Caco-2 (cell line): ENCODE measurements at places on chromosomes 11 and 22. TPM values are rescaled to one million over a fixed set of nuclear protein-coding genes. Genes with fewer than 3 reads are reported as not detected.

DNA sequence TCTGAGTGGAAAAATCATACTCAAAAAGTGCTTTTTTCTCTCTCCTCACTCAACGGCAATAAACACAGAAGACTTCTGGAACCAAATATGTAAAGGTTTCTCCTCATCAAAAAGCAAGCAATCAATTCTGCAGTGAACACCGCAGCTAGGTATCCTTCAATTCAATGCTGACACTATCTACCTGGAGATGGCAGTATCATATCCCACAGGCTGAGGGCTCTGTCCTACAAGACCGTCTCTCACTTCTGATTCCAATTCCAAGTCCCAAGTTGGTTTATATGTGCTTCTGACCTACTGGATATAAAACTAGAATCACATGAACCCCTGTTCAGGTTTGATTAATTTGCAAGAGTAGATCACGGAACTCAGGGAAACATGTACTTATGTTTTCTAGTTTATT lies 59.7 kb upstream of the LUZP2 start:
- DNase-seq = no peak

GRCh38 chr11:119624629-119625028 lies 104.4 kb downstream of the NECTIN1 start:
- DNase-seq = no peak

DNA sequence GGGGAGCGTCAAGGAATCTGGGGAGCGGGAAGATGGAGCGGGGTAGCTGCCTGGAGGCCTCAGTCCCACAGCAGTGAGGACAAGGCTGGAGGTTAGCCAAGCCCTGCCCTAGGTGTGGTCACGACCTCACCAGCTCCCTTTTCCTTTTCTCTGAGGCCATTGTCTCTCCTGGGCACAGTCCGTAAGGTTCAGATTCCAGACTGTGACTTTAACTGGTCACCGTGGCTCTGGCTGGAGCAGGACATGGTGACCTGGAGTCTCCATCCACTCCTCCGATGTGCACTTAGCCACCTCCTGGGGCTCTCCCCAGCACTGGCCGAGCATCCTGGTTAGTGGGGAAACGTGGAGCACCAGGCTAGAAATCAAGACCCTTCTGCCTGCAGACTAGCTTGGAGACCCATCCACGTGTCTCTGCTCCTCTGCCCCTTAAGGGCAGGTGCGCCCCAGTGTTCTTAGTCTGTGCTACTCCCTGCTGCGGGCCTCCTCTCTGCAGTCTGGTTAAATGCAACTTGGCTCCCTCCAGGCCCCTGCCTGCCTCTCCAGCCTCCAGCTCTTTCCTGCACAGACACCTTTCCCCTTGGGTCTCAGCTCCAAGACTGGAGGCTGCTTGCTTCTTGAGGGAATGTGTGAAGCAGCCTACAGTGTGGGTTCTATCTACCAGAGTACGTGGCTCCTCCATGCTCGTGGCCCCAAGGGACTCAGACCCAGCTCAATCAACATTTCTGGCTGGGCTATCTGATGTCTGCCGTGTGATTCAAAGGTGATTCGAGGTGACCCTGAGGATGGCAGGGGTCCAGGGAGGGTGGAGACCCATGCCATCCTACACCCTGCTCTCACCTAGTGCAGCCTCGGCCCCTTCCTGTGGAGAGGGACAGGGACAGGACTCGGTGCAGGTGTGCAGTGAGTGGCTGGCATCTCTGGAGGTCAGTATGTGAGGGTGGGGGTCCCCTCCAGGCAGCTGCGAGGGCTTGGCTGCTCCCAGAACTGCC lies 5.2 kb downstream of the SLC25A1 start:
- DNase-seq = no peak

DNA sequence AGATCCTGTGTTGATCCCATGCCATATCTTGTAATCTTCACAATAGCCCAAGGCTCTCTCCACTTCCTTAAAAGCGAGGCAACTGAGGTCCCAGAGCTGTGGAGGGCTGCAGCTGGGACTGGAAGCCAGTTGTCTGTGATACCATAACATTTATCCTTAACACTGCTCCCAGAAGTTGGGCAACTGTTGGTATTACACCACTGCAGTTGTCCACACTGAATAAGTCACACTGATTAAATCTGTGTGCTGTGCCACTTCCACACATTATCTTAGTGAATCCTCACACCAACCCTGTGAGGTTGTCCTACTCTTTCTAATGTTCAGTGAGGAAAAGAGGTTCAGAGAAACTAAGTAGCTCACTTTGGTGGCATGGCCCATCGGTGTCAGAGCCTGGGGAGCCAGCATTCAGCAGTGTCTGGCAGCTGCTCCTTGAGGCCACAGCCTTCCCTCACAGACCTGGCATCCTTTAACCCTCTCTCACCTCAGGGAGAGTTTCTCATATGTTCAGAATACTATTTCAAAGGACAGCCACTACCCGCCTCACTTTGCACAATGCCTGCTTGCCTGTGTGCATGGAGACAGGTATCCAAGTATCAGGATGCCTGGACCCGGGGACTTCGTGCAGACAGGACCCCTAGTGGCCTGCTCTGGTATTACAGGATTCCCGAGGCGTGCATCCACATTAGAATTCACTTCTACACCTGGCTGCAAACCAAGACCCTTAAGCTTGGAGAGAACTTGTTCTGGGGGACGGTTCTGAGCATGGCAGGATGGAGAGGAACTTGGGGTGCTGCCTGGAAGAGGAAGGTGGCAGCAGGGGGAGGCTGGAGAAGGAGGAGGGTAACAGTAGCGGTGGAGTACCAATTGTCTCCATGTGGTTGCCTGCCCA lies 221.9 kb upstream of the TBCEL start:
- DNase-seq = peak; percentile 85

DNA sequence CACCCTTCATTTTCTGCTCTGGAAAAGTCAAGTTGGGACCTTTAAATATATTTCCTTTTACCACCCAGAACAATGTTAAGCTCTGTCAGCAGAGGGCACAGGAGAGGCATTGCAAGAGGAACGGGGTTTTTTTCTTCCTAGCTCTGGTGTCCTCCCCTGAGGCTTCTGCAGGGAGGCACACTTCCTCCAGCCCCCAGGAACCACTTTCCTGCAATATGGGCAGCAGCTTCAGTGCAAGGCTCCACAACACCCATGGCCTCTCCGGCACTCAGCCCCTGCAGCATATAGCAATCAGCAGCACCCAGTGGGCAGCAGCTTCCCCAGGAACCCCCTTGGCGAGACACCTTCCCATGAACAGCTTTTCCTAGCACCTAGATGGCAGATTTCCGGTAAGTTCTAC lies 101.4 kb downstream of the SYT9 start:
- DNase-seq = peak; percentile 63

DNA sequence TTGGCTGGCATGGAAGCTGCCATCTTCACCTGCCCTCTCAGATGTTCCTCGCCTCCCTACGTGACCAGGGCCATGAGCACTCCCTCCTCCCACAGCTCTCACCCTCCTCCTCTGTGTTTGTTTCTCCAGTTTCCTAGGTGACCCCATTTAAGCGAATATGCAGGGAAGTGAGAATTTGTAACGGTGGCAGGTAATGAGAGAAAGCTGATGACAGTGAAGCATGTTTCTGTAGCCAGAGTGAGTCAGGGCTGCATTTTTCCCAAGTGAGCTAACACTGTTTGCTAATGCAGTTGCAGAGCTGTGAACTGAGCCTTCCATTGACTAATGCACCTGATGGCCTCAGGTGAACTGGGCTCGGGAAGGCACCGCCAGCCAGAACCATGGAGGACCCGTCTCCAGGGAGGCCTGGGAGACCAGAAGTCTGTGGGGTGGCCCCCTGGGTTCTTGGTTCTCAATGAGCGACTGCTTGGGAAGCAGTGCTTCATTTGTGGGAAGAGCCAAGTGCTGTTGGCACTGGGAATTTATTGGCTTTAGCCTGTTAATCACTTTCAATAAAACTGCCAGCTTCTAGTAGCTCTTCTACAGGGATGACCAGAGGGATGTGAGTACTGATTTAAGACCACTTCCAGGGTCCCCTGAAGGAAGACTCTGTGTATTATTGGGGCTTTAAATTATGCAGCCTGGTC lies 64.5 kb downstream of the BARX2 start:
- DNase-seq = peak; percentile 65

GRCh38 chr11:96741068-96741467 lies 351.3 kb downstream of the JRKL start:
- no peak for DNase-seq

DNA sequence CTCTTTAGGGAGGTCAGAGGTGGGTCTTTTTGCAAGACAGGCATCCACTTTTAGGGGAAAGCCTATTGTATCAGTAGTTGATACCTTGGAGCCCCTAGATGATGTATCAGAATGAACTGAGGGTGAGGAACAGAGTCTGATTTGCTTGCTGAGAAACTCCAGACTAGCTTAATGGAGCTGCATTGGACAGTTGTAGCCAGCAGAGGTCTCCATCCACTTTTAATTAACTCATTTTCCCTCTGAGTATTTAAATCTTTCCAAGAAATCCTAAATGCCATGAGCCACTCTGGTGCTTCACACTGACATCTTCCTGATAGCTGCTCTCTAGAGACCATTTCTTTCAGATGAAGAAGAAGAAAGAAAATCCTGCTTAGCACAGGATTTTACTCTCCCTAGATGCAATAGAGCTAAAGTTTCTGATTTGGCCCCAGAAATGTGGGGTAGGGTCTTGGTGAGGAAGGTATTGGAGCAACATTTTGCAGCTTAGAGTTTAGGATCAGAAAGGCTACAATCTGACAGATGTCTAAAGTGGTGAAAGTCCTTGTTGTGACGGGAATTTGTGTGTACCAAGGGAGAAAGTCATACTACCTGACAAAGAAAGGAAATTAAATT lies 38.0 kb downstream of the EXT2 start:
- no peak for DNase-seq

DNA sequence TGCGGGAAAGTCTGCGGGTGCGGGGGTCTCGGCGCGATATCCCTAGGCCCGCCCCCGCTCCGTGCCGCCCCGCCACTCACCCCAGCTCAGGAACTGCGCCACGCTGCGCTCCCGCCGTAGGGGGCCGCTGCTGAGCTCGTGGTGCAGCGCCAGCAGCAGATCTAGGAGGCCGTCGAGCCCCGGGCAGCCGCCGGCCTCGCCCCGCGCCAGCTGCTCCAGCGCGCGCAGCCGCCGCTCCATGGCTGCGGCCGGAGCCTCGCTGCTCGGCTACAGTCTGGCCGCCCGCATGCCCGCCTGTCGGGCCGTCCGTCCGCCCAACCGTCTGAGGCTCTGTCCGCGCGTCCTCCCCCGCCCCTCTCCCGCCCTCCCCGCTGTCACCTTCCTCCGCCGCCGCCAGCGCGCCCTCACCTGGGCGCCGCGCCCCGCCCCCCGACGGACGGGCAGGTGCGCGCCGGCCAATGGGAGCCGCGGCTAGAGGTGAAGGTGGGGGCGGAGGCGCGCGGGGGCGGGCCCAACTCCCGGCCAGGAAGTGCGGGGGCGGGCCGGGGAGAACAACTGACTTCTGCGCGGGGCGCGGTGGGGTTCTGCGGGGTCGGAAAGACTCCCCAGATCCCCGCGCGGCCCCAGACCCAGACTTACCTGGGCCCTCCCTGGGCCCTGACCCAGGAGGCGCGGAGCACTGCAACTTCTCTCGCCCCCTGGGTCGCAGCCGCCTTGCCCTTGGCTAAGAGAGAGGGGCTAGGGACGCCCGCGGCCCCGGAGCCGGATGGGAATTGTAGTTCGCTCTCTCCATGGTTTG lies at the start of gene CDC42BPG:
Gene CDC42BPG, minus strand, starts transcription at position 324 of the 799 bp plus-strand sequence. Its CDS starts 84 bp downstream, at position 240.
- peak; percentile 91 for DNase-seq

GRCh38 chr22:41459431-41459830 lies 9.1 kb downstream of the PHF5A start:
- no peak for DNase-seq

DNA sequence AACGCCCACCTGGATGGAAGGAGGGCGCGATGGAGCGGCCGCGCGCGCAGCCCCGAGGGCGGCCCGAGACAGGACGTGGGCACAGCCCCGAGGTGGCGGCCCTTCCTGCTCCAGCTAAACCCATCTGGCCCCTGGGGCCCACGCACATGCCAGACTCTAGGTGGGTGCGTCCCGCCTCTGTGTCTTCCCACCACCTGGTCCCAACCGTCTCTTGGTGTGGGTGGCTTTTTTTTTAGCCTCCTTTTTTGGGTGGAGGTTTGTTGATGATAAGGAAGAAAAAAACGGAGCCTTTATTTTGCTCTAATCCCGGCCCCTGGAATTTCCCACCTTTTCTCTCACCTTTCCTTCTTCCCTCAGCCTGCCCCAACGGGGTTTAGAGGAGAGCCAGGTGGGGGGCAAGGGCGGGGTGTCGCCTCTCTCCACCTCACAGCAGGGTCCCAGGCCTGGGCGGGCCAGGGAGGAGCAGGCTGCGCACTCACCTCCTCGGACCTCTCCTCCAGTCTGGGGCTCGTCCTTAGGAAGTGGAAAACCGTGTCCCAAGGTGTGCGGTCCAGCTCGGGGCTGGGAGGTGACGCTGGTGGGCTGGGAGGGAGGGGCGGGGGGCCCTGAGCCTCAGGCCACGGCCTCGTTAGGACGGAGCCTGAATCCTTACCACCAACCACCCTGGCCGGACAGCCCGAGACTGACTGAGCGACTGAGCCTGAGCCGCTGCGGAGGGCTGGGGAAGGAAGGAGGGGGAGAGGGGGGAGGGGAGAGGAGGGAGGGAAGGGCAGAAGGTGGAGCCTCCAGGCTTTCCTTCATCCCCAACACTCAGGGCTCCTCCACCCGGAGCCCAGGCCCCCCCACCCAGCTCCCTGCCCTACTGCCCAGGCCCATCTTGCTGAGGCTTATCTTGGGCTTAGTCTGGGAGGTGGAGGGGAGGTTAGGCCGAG lies at the start of gene SOX10:
Gene SOX10, minus strand, starts transcription at position 696 of the 932 bp plus-strand sequence. CDS start 771 bp downstream, outside the sequence.
- no peak for DNase-seq

DNA sequence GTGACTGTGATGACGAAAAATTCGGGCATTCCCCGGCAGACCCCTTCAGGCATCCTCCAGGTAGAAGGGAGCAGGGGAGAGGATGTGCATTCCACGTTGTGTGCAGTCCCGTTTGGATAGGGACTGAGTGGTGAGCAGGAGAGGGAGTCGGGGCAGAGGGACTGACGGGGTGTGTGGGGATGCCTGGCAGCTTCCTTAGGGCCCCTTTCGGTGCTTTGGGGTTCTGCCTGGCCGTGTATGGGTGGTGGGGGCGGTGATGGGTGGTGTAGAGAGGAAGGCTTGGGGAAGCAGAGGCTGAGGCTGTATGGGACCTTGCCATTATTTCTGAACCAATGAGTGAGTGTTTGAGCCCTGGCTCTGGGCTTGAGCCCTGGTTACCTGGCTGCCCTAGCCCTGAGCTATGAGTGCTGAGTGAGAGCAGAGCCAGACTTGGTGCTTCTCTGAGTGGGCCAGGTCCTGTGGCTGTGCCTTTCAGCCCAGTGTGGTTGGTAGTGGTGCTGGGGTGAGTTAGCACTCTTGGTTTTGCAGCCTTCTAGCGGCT lies 914 bp downstream of the INPPL1 start:
- DNase-seq = peak; percentile 50

GRCh38 chr22:35488513-35488912 lies 52.1 kb upstream of the RASD2 start:
- DNase-seq = no peak

- DNase-seq = no peak
These were observed 14.5 kb downstream of the FEZ1 start for GRCh38 chr11:125481531-125481930.

- no peak for DNase-seq
These were observed 62.2 kb upstream of the B3GAT1 start for GRCh38 chr11:134474070-134474860.

DNA sequence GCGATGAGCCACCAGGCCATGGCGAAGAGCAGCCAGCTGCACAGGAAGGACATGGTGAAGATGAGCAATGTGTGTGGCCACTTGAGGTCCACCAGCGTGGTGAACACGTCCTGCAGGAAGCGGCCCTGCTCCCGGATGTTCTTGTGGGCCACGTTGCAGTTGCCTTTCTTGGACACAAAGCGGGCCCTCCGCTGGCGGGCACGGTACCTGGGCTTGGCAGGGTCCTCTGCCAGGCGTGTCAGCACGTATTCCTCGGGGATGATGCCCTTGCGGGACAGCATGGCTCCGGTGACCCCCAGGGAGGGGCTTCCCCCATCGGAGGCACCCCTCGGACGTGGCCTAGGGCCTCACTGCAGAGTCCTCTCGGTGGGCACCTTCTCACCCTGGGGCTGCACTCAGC lies 648 bp downstream of the KCNJ11 start:
- no peak for DNase-seq

Gene ISX
- total RNA-seq = 4.7 and 5.6 TPM in 2 replicates

Gene IL17RA
- 13.7 and 14.5 TPM in 2 replicates for total RNA-seq
